ENCODE measurements at places on chromosomes 7 and 10. TPM values are rescaled to one million over a fixed set of nuclear protein-coding genes. Genes with fewer than 3 reads are reported as not detected.

Gene IDI2
- total RNA-seq = not detected

Gene CXCL12
- 255 TPM for total RNA-seq

Gene GSDME
- 14.9 TPM for total RNA-seq

Gene CABCOCO1
- not detected for total RNA-seq

Gene GIMAP7
- not detected for total RNA-seq

Gene CCDC7
- 1.3 TPM for total RNA-seq

Gene GPR158
- 4.9 TPM for total RNA-seq

Gene GFRA1
- total RNA-seq = 0.36 TPM

Data from cardiac atrium fibroblast (primary cell).